ENCODE measurements at places on chromosomes 5 and 9.
A peak's percentile ranks its signal among the peaks of the same experiment; 100 is the strongest.

DNA sequence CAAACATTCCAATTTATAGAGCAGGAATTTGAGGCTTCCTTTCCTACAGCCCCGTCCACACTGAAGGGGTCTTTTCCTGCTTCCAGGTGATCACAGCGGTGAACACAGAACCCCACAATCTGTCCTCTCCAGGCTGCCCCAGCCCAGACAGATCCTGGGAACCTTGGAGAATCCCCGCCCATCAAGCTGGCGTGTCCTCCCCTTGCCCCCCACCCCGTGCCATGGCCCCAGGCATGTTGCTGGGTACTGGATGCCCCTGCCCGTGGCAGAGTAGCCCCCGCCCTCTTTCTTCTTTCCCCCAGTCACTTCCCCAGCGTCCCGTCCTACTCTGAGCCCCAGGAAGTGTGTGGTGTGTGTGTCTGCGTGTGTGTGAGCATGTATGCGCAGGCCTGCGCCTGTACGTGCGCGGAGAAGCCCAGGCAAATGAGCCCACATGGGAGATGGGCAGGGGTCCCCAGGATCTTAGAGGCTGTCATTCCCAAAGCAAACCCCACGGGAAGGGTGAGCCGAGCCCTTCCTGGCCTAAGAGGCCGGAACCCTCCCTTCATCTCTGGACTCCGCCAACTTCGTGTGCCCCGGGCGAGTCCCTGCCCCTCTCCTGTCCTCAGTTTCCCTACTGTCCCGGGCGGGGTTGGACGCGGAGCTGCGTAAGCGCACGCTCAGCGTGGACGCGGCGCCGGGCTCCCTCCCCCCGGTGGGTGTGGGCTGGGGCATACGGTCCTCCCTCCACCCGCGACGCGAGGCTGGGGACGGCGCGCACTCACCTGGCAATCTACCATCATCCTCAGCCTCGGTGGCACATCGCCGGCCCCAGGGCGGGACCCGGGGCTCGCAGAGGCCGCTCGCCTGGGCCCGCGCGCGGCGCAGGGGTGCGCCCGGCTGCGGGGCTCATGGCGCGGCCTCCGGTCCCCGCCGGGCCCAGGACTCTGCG lies 15.2 kb downstream of the GBGT1 start:
- no peak for DNase-seq

- DNase-seq, result no peak
These were observed 30.3 kb downstream of the MELK start for GRCh38 chr9:36603006-36603405.

GRCh38 chr5:64619609-64620008 lies 70.7 kb upstream of the SHISAL2B start:
- DNase-seq, result no peak

DNA sequence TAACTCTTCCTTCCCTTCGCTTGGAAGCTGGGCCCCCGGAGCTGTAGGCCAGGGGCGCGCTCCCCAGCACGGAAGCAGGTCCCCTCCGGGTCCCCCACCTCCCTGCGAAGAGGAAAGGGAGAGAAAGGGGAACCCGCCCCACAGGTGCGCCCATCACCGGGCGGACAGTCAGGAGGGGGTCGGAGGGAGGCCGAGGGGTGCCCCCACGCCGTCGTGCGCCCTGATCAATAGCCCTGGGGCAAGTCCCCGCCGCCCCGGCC lies 793 bp downstream of the AGPAT2 start:
- DNase-seq, result no peak

GRCh38 chr5:150499437-150499956 lies 8.4 kb upstream of the NDST1 start:
- DNase-seq, result no peak

DNA sequence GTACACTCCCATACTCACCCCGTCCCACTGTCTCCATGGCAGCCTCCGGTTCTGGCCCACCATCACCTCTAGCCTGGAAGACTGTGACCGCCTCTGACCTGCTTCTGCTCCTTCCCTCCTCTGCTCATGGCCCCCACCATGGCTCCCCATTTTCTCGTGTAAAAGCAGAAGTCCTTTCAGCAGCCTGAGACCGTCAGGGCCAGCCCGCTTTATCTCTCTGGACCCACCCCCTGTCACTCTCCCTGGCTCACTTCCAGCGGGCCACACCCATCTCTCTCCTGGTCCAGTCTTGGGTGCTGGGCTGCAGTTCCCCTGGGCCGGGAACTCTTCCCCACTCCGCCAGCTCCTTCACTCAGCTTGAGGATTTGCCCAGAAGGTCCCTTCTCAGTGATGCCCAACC lies 96.0 kb upstream of the RUFY1 start:
- DNase-seq, result no peak

DNA sequence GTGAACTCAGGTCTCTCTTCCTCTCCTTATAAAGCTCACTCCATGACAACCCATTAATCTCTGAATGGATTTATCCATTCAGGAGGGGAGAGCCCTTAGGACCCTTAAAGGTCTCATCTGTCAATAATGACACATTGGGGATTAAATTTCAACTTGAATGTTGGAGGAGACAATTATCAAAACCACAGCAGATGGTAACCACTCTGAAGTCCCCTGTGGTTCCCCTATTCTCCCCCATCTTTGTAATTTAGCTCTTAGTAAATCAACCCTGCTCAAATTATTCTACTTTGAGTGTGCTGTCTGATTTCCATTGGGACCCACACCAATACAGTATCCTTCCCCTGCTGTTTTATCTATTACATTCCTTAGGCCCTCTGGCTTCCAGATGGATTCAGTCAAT lies 72.0 kb upstream of the RAI14 start:
- peak; percentile 50 for DNase-seq

DNA sequence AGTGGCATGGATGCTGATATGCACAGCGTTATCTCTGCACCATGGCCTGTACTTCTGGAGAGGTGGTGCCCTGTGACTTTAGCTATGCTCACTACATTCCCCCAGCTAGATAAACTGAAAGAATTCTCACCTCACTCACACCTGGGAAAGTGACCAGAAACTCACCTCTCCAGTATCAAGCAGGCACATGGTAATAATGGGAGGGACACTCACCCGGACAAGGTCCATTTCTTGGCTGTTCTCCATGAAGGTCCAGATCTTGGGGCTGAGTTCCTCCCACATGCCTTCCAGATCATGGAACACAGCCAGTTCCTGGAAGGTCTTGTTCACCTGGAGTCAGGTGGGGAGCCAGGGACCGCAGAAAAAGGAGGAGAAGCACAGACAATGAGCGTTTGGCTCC lies 72.8 kb downstream of the NIPSNAP3B start:
- DNase-seq, result no peak

GRCh38 chr9:134957165-134957944 lies 39.6 kb upstream of the FCN1 start:
- no peak for DNase-seq

DNA sequence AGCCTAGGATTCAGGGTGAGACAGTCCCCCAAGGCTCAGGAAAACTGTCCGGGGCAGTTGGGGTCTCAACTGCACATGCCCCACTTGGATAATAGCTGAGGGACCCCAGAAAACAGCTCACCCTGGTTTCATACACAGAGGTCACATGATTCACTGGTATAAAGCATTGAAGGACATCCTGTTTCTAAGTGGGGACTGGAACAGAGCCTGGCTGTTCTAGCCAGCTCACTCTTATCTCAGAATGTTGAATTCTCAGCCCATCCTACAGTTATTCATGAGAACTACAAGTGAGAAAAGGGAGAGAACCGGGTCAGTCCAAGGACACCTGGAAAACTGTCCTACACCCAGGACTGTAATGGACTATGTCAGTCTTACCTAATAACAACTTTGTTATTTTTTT lies 170.9 kb downstream of the FGF1 start:
- DNase-seq, result no peak

GRCh38 chr9:88658311-88658822 lies 123.4 kb downstream of the NXNL2 start:
- DNase-seq, result no peak

DNA sequence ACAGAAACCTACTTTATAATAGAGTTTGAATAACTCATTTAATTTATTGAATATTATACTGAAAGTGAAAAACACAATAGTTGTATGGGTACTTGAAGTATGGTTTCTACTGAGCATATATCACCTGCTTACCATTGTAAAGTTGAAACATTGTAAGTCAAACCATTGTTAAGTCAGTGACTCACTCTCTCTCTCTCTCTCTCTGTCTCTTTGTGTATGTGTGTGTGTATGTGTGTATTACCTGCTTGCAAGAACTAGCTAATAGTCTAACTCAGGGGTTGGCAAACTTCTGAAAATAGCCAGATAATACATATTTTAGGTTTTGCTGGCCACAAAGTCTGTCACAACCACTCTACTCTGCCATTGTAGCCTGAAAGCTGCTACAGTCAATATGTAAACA lies 564.3 kb upstream of the ZNF608 start:
- DNase-seq, result no peak

DNA sequence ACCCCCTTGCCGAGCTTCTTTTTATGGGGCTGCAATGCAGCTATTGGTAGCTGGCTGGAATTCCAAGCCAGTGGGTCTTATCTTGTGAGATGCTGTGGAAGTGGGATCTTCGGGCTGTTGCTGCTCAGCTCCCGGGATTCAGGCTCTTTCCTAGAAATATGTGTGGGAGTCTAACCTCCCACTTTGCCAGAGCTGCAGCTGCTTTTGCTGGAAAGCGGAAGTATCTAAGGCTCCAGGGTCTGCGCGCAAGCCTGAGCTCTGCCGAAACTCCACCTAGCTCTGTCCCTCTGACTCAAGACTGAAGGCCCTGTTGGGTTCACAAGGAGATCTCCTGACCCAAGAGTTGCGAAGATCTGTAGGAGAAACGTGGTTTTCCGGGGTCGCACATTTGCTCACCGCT lies 151.1 kb upstream of the ANKRD55 start:
- no peak for DNase-seq

GRCh38 chr9:128057724-128058409 lies 9.3 kb downstream of the NAIF1 start:
- no peak for DNase-seq

DNA sequence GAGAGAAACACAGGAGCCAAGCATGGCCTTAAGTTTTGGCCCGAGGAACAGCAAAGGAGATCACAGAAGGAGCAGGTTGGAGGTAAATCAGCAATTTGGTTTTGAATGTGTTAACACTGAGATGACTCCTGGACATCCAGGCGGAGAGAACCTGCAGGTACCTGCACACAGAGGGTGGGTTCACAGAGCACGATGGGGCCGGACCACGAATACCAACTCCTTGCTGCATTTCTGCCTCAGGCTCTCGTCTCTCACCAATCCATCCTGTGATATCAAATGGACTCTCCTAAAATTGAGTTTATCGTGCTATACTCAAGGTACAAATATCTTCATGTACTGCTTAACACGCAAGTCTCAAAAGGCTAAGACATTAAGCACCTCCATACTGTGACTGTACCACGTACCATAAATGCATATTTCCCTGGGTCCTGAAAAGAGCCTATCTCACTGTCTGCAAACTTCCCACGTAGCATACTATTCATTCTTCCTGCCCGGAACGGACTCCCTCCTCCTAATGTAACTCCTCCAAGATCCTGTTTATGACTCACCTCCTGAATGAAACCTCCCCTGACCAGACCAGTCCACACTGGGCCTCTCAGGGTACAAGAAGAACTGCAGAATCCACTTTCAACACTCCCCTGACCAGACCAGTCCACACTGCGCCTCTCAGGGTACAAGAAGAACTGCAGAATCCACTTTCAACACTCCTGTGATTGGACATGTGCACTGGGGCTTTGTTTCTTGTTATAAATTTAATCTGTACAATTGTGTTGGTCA lies 380.8 kb upstream of the RFX3 start:
- DNase-seq, result no peak

GRCh38 chr9:90578126-90578815 lies 64.4 kb downstream of the DIRAS2 start:
- DNase-seq, result no peak

DNA sequence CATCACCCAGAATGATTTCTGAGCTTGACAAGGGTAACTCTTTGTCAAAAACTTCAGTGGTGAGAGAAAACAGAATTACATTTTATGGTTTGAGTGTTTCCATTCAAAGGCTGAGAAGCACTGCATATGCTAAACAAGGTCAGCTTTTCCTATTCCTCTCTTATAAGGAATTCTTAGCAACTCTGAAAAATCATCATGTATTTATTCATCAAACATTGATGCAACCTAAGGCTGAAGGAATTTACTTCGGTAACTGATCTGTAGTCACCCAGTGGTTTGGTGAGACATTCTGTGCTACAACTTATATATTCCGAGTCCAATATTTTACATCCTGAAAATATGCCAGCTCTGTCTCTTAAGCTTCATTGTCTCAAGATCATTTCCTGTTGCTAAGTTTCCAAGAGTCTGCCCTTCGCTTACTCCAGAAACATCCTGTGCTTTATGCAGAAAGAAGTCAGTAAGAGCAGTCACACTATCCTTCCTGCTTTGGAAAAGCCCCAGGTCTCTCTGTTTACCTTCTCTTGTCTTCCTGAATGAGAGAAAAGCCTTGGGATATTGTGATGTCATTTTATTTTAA lies 176.6 kb upstream of the TBCA start:
- DNase-seq, result no peak

GRCh38 chr5:168660691-168661090 lies 81.5 kb upstream of the PANK3 start:
- no peak for DNase-seq

- DNase-seq, result no peak
These were observed 53.7 kb downstream of the ZNF462 start for GRCh38 chr9:106916466-106917235.

- DNase-seq, result no peak
These were observed 7.1 kb upstream of the UNC5A start for GRCh38 chr5:176803068-176803942.

- no peak for DNase-seq
These were observed 69.9 kb downstream of the ARSB start for GRCh38 chr5:78915170-78915569.

DNA sequence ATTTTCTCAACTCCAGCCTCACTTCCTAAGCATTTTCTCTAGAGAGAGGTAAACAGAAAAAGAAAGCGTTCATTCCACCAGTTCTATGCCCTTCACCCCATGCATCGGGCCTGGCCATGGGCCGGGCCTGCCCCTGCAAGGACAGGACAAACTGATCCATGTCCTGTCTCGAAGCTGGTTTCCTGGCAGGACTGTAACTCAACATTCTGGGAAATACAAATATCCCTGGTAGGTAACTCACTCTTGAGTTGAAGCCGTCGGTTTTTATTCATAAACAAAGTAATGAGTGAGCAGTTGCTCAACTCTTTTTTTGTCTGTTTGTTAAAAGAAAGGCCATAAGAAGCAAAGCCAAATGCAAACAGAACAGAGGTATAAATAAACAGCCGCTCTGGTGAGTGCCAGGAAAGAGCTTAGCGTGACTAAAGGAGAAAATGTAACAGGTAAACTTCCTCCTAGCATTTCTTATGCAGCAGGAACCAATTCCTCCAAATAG lies 64.4 kb upstream of the DNAH5 start:
- peak; percentile 40 for DNase-seq

DNA sequence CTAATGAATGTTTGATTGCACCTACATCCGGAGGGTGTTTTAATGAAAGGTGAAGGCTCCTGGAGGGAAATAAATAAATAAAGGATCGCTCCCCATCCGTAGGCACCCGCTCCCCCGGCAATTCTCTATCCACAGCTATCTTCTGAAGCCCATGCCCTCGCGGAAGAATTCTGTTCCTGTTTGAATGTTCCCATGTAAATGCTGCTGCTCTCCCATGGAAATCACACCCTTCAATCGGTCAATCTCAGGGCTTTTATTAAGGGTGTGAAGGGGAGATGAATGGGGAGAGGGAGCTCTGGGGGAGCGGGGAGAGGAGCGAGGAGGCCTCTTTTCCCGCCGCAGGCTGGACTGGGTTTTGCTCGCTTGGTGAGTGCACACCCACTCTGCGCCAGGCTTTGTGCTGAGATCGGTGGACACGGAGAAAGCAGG lies 21.1 kb upstream of the ARAP3 start:
- no peak for DNase-seq
